ENCODE measurements at places on chromosomes 6 and 20.

DNA sequence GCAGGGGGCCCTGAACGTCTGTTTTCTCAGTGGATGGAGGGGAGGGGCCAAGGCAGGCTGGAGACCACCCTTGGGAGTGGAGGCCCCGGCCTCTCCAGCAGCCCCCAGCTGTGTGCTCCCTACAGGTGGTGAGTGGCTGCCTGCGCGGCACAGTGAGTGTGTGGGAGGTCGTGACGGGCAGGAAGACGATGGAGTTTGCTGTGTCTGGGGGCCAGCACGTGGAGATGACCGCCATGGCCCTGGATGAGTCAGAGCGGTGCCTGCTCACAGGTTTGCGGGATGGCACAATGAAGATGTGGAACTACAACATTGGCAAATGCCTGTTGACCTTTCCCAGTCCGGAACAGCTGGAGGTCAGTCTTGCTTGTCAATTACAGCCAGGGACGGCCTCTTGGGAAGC is 52.6 kb downstream of the EFCAB8 start:
- DNase-seq = no peak

DNA sequence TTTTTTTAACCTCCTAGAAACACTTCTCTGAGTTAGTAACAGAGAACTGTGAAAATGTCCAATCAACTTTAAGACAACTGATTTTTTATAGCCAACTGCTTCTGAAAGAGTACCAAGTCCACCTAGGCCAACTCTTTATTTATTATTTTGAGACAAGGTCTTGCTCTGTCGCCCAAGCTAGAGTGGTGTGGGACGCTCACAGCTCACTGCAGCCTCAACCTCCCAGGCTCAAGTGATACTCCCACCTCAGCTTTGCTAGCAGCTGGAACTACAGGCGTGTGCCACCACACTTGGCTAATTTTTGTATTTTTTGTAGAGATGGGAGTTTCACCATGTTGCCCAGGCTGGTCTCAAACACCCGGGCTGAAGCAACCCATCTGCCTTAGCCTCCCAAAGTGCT is 331.6 kb downstream of the RNGTT start:
- no peak for DNase-seq

DNA sequence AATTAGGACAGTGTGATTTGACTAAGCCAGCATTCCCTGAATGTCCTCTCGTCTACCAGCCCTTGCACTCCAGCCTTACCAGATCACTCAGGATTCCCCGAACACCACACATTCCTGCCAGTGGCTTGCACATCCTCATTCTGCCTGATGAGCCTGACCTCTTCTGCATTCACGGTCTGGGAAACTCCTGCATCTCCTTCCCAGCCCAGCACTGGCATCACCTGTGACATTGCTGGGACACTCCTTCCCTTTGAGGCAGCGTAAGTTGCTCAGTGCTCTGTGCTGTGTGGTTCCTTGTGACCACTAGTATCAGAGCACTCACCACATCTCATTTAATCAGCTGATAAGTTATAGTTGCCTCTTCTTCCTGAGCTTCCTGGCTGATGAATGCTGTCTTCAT is 17.3 kb downstream of the NCOA7 start:
- no peak for DNase-seq

- DNase-seq = no peak
These were observed 23.6 kb downstream of the HMGN4 start for GRCh38 chr6:26561533-26562466.

- peak; percentile 7 for DNase-seq
These were observed 24.1 kb downstream of the NPEPL1 start for GRCh38 chr20:58716476-58717277.

GRCh38 chr6:150142097-150142669 is 661 bp upstream of the PPP1R14C start:
- DNase-seq = no peak
